CD4-positive, alpha-beta T cell treated with Interleukin-6 at 100 ng/mL for 8 hours (primary cell): ENCODE measurements at places on chromosomes 12 and 14.

DNA sequence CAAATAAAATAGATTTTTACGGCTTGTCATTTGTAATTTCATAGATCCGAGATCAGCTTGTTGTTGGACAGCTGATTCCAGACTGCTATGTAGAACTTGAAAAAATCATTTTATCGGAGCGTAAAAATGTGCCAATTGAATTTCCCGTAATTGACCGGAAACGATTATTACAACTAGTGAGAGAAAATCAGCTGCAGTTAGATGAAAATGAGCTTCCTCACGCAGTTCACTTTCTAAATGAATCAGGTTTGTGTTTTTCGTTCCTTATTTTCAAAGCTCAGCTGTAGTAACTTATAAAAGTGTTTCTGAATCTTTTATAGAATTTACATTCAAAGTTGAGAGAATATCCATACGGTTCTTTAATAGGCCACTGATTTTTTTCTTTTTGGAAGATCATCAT, 89.1 kb downstream of the LRRK2 start:
- no peak for DNase-seq

GRCh38 chr14:81555051-81555450, 21.4 kb upstream of the SEL1L start:
- no peak for DNase-seq

GRCh38 chr14:77306416-77306815, 14.3 kb downstream of the POMT2 start:
- DNase-seq, result no peak

- DNase-seq, result no peak
These were observed 66.8 kb downstream of the SRGAP1 start for GRCh38 chr12:63911341-63911740.

GRCh38 chr12:47938093-47938492, 25.3 kb upstream of the TMEM106C start:
- DNase-seq, result no peak

DNA sequence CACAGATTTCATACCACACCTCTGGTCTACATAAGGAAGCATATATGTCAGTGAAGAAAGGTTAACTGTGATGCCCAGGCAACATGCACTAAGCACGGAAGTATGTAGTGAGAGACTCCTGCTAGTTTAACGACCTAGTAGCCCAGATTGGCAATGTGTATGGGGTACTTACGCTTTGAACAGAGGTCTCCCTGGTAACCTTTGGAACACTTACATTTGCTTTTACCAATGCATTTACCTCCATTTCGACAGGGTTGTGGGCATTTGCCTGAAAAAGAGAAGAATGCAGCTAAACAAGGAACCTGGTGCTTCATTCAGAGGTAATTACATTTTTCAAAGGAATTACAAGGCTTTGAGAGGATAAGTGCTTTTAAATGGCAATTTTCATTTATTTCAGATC, 65.2 kb downstream of the WIF1 start:
- no peak for DNase-seq

- DNase-seq, result no peak
These were observed 23.4 kb downstream of the DNM1L start for GRCh38 chr12:32702473-32702872.

GRCh38 chr14:70642303-70643235, 853 bp downstream of the TTC9 start:
- peak; percentile 13 for DNase-seq

GRCh38 chr14:23579311-23579630, 681 bp upstream of the JPH4 start:
- no peak for DNase-seq

DNA sequence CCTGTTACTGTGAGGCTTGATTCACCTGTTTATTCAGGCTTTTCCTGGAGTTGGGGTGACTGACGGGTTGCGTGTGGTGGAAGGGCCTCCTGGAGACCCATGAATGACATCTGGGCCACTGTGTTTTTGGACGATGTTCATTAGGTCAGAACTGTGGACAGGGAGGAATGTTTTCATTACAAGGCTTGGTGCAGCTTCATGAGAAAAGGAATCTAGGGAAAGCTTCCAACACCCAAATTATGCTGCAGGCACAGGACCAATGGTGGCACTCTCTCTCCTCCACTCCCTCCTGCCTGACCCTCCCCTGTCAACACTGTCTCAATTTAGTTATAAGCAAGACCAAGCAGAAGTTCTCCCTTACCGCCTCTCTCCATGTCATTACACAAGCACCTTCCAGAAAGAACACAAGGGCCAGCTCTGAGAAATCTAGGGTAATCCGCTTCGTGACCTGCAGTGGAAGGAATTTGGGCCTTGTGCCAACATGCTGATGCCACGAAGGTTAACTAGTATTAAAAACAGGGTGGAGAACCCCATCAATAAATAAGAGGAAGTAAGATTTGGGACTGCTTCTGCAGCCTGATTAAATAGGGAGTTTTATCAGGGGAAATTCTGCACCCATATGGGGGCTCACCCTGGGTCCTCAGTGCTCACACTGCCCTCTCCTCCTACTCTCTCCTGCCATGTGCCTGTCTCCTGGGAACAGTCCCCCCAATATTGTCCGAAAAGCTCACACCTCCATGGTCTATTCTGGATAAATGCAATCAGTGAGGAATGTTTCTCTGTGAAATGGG, 200.3 kb downstream of the KTN1 start:
- no peak for DNase-seq

DNA sequence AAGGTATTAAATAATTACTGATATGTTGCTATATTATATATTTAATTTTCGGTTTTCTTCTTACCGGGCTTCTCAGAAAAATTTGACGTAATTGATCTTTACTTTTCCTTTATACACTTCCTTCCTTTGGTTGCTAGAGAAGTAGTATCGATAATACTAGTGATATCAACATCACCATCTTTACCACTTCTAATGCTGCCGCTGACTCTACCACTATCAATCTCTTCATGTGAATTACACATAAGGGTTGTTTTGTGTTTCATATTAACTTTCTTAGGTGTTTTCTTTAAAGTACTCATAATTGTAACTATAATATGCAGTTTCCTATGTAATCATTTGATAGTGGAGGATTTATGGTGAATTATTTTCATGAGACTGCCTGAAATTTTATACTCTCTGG, 30.9 kb upstream of the KLRF1 start:
- DNase-seq, result peak; percentile 19

DNA sequence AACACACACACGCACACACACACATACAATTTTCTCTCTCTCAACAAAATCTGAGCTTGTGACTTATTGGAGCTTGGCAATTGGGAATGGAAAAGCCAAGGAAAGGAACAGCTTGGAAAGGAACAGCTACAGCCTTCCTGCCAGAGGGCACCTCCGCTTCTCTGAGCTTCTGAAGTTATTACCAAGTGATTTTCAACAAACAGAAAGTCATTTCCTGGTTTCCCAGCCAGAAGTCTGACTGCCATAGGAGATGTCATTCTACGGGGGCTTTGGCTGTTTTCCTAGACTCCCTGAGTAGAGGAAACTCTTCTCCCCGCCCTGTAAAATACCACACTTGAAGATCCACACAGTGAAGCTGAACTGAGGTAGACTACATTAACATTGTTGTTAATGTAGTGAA, 198.3 kb downstream of the CFAP54 start:
- no peak for DNase-seq

DNA sequence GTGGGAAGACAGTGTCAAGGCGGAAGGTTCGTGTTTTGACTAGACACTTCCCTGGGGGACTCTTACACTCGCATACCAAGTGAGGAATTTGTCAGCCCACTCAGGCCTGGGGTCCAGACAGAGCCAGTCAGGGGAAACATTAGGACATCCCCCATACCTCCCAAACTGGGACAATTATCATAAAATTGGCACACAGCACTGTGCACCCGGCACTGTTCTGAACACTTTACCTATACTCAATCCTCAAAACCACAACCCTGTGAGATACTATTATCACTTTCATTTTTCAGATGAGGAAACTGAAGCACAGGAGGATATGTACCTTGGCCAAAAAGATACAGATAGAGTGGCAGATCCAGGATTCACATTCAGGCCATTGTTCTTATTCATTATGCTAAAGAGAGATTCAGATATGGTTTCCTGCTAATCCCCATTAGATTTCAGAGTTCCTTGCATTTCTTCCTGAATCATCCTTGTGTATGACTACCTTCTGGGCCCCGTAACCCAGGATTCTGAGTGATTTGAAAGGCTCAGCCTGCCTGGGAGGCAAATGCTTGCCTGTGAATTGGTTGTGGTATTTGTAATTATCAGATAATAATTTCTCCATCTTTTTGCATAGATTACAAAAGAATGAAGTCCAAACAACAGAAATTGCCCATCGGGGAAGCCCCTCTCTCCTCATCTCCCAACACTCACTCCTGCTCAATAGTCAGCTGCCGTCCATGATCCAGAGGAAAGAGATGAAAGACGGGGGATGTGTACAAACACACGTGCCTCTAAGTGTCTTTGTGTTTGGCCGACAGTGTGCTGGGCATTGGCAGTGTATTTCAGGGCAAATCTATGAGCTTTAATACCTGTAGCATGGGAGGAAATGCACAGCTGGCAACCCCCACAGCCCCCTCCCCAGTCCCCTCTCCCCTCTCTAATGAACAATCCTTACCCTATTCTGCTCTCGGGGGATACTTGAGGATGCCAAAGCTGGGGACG, 4.6 kb downstream of the TAC3 start:
- peak; percentile 29 for DNase-seq

DNA sequence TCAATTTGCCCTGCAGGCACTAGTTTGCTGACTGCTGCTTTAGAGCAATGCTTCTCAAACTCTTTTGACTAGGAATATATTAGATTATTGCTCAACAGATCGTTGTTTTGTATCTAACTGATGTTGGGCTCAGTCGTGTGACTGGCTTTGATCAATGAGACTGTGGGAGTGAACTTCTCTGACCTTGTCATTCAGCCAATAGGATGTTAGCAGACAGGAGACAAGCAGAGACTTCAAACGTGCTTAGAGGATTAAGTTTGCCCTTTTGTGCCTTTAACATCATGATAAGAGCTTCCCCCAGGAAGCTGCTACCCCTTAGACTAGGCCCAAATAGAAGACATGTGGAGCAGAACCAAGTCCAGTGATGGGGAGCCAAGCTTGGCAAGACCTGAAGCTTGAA, 76.7 kb upstream of the ELK3 start:
- no peak for DNase-seq

DNA sequence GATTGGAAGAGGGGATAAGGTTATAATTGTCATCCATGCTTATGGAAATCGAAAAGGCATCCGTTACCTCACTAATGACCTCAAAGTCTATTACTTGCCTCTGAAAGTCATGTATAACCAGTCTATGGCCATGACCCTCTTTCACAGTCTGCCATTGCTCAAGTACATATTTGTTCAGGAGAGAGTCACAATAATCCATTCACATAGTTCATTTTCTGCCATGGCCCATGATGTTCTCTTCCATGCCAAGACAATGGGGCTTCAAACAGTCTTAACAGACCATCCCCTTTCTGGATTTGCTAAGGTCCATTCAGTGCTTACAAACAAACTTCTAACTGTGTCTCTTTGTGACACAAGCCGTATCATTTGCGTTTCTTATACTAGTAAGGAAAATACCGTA, 5.4 kb downstream of the GAS2L3 start:
- DNase-seq, result no peak

DNA sequence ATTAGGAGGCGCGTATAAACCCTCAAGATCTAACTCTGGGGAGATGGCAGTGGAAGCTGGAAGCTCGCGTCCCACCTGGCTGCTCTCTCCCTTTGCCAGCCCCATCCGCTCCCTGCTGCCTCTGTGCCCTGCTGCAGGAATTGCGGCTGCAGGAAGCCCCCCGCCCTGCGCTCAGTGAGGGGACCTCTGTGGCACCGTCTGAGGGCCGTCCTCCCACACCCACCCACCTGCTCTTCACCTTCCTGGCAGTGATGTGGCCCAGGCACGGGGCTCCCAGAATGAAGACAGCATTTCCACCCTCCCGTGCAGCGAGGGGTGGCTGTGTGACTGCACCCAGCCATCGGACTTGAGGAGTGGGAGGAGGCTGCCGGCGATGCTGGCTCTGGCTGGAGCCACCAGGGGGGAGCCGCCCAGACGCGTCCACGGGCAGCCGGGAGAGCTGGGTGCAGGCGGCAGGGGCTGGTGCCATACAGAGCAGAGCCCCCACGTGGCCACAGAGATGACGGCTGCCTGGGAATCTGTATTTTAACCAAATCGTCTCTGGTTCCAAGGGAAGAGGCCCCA, 28.3 kb upstream of the GALNT9 start:
- DNase-seq, result no peak

GRCh38 chr14:91229743-91230200, 14.7 kb downstream of the GPR68 start:
- DNase-seq, result peak; percentile 85

- peak; percentile 89 for DNase-seq
These were observed 340.1 kb downstream of the BCL11B start for GRCh38 chr14:98931911-98932310.
